Smooth muscle cell of trachea (primary cell): ENCODE measurements at places on chromosomes 7 and 10. TPM values are rescaled to one million over a fixed set of nuclear protein-coding genes. Genes with fewer than 3 reads are reported as not detected.

Gene NUTM2D
- 2.2 and 4.1 TPM in 2 replicates for total RNA-seq

Gene KCNH2
- 0.33 TPM in 1 of 2 replicates, not detected in the other for total RNA-seq

Gene SNX10
- 0.15 and 0.17 TPM in 2 replicates for total RNA-seq

Gene NUP205
- total RNA-seq, result 34.9 and 61.7 TPM in 2 replicates

Gene GPAM
- 13.5 and 16.4 TPM in 2 replicates for total RNA-seq

Gene OR2A5
- total RNA-seq, result not detected in 2 replicates

Gene ZNF503
- total RNA-seq, result 17.3 and 22.7 TPM in 2 replicates

Gene NKX2-3
- not detected in 2 replicates for total RNA-seq

Gene SPDYE9
- under 0.01 TPM in 1 of 2 replicates, not detected in the other for total RNA-seq

Gene ADAMTS14
- total RNA-seq, result 14.8 and 29.4 TPM in 2 replicates

Gene ADCK2
- 21.5 and 31.8 TPM in 2 replicates for total RNA-seq

Gene ZNF804B
- not detected in 2 replicates for total RNA-seq

Gene COL1A2
- 5,033 and 9,631 TPM in 2 replicates for total RNA-seq

Gene TDRD1
- total RNA-seq, result 0.29 and 0.50 TPM in 2 replicates

Gene MMRN2
- total RNA-seq, result 3.6 and 4.8 TPM in 2 replicates

Gene PAPOLB
- total RNA-seq, result under 0.01 and 0.15 TPM in 2 replicates

Gene KLF14
- total RNA-seq, result under 0.01 TPM in 1 of 2 replicates, not detected in the other

Gene TNRC18
- total RNA-seq, result 67.3 and 83.3 TPM in 2 replicates

Gene MTERF1
- total RNA-seq, result 8.3 and 14.0 TPM in 2 replicates

Gene MCM10
- total RNA-seq, result 0.99 and 6.0 TPM in 2 replicates
